ENCODE measurements at places on chromosomes 4 and X. TPM values are rescaled to one million over a fixed set of nuclear protein-coding genes. Genes with fewer than 3 reads are reported as not detected.

The FGFBP1 gene
- total RNA-seq: 0.14 TPM

The SNX25 gene
- total RNA-seq: 25.4 TPM

DNA sequence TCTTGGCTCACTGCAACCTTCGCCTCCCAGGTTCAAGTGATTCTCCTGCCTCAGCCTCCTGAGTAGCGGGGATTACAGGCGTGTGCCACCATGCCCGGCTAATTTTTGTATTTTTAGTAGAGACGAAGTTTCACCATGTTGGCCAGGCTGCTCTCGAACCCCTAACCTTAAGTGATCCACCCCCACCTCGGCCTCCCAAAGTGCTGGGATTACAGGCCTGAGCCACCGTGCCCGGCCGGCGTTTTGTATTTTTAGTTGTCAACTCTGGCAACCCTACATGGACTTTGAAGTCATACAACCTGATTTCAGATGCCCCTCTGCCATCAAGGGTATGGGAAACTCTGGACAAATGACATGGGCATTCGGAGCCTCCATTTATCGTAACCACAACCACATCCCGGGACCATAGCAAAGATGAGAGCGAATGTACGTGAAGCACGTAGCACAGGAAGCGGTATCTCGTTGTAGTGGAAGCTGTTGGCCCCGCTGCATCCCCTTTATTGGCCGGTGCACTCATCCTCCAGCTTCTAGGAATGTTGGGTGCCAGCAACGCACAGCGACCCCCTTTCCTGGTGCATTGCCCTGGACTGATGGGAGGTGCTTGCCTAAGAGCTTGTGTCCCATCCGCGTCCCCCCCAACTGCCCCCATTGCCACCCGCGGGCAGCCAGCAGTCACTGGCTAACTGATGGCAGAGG lies 109.2 kb downstream of the PHKA2 start:
- no peak for ATAC-seq

The SORBS2 gene
- total RNA-seq: 130 TPM

The NAP1L3 gene
- total RNA-seq: 30.8 TPM

DNA sequence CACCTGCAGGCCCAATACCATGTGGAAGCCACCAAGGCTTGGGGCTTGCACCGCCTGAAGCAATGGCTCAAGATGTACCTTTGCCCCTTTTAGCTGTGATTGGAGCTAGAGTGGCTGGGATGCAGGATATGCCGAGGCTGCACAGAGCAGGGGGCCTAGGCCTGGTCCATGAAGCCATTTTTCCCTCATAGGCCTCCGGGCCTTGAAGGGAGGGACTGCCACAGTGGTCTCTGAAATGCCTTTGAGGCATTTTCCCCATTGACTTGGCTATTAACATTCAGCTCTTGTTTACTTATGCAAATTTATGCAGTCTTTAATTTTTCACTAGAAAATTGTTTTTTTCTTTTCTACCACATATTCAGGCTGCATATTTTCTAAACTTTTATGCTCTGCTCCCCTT lies 203.2 kb upstream of the HHIP start:
- peak; percentile 61 for ATAC-seq

DNA sequence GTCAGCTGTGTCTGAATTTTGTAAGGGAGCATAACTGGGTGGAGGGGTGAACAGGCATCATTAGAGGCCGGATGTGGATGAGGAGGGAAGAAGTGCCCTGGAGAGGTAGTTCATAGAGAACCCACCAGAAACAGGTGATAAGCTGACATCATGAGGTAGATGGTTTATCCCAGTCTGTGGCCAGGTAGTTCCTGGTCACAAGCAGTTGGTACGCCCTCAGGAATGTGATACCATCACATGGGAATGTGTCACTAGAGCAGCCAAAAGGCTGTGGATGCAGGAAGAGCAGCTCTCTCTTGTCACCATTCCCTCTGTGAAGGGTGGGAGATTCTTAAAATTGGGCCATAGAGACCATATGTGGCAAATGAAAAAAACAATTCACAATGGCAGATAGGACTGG lies 21.9 kb downstream of the MSN start:
- no peak for ATAC-seq

- ATAC-seq: no peak
These were observed 123.6 kb upstream of the INTU start for GRCh38 chr4:127509155-127509554.

The TEX13C gene
- total RNA-seq: not detected

The TEC gene
- 3.4 TPM for total RNA-seq

- peak; percentile 13 for ATAC-seq
These were observed 461 bp downstream of the FBXW7 start for GRCh38 chr4:152535360-152535902.

The DCUN1D4 gene
- 57.2 TPM for total RNA-seq

DNA sequence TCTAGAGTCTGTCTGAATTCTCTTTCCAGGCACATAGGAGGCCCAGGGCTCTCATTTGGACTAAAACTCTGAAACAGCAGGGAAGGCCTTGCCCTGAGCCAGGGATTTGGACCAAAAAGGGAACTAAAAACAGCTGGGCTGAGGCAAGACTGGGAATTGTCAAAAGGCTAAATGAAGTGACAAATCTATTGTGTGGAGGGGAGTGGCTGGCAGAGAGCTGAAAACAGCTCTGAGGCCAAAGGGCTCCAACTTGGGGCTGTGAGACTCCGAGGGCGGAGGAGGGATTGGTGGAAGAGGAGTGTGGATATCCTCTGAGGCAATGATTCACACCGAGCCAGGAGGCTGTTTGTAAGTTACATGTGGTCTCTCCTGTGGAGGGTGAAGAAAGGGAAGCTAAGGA lies 63.2 kb downstream of the PHEX start:
- peak; percentile 58 for ATAC-seq

The SSX7 gene
- not detected for total RNA-seq

- ATAC-seq: no peak
These were observed 75.6 kb upstream of the DYNLT3 start for GRCh38 chrX:37922928-37923327.

Data from motor neuron (in vitro differentiated cells).